ENCODE measurements at places on chromosomes 11 and 22. TPM values are rescaled to one million over a fixed set of nuclear protein-coding genes. Genes with fewer than 3 reads are reported as not detected.

DNA sequence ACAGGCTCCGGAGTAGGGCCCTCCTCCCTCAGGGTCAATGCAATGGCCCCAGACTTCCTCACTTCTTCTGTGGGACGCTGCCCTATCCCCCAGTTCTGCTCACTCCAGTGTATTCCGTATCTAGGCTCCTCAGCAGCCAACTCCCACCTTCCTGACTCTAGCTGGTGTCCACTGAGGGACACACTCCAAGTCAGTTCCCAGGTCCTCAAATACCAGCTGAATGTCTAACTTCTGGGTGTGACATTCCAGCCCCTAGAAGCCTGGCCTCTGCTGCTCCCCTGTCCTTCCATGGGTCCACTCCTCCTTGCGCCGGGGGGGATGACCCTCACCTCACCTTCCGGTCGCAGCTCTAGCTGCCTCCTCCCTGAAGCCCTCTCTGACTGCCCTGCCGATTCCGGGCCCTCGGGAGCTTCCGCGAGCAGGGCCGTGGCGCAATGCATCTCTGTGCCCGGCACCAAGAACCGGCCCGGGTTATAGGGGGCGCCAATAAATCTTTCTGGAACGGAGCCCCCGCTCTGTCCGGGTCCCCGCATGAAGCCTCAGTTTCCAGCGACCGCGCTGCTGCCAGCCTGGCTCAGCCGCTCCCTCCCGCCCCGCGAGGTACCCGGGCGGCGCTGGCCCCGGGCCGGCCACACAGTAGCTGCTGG lies 15.4 kb downstream of the BAD start:
- peaks cover 6% of the 10 kb centered on the region for H3K36me3 ChIP-seq
- H3K27me3 ChIP-seq: no peaks in the 10 kb centered on the region
- peak overlapping the region; percentile 96 for H3K4me3 ChIP-seq
- DNase-seq: peak; percentile 74
- H3K27ac ChIP-seq: peak overlapping the region; percentile 96

The MMP26 gene
- not detected for total RNA-seq

DNA sequence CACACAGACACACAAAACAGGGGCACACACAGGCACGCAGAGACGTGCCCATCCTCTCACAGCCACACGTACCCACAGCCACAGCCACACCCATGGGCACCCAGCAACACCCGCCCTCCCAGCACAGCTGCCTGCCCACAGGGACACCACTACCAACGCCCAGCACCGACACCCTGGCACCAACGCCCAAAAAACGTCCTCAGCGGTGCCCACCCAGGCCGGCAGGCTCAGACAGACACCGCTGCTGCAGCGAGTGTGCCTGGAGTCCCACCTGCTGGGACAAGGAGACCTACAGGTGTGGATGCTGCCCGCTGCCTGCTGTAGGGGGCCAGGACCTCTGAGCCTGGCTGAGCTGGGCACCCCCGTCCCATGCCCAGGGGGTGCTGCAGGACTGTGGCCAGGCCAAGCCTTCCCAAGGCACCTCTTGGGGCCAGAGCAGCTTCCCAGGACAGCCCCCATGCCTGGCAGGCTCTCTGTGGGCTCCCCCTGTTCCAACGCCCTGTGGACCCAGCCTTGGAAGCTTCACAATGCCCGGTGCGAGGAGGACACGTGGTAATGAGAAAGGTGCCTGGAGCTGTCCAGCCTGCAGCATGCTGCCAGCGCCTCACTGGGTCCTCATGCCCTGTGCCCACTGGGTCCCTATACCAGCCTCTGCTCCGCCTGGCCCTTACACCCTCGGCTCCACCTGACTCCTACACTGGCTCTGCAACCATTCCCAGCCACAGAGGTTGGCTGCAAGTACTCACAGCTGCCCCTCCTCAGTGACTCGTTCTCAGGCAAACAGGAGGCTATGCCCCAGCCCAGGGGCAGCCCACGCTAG lies 45.8 kb upstream of the TH start:
- no peak overlapping the region for H3K27ac ChIP-seq
- no peaks in the 10 kb centered on the region for H3K36me3 ChIP-seq
- peaks cover 10% of the 10 kb centered on the region for H3K4me1 ChIP-seq

The CCDC87 gene
- total RNA-seq: 0.14 TPM

DNA sequence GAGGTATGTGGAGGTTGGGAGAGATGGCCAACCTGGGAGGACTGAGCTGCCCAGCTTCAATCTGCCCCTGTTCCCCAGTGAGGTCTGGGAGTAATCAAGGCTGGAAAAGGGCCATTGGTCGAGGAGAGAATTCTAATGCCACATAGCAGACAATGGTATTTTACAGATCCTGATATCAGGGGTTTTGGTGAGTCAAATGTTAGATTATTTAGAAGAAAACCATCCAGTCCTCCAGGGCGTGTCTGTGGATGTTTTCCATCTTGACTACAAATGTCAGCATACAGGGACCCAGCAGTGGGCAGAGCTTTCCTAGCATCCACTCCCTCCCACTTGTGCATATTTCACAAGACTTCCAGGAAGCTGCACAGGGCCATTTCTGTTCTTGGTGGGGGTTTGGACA lies 107.9 kb downstream of the SCN3B start:
- peaks cover 5% of the 10 kb centered on the region for H3K4me1 ChIP-seq
- DNase-seq: no peak
- H3K4me3 ChIP-seq: no peak overlapping the region
- H3K36me3 ChIP-seq: peaks cover 2% of the 10 kb centered on the region
- no peaks in the 10 kb centered on the region for H3K27me3 ChIP-seq

The MMP27 gene
- total RNA-seq: not detected

GRCh38 chr22:38461414-38462081 lies 6.3 kb upstream of the KDELR3 start:
- H3K4me1 ChIP-seq: peaks cover 7% of the 10 kb centered on the region
- peak overlapping the region; percentile 29 for H3K4me3 ChIP-seq
- no peak overlapping the region for H3K27ac ChIP-seq
- DNase-seq: peak; percentile 79
- H3K36me3 ChIP-seq: no peaks in the 10 kb centered on the region
- peaks cover 87% of the 10 kb centered on the region for H3K27me3 ChIP-seq

The KCNJ1 gene
- not detected for total RNA-seq

GRCh38 chr11:123246749-123247495 lies 51.9 kb upstream of the CLMP start:
- H3K4me3 ChIP-seq: no peak overlapping the region
- H3K4me1 ChIP-seq: peaks cover 5% of the 10 kb centered on the region
- peaks cover 26% of the 10 kb centered on the region for H3K27me3 ChIP-seq
- H3K36me3 ChIP-seq: no peaks in the 10 kb centered on the region

- DNase-seq: peak; percentile 13
- no peaks in the 10 kb centered on the region for H3K4me1 ChIP-seq
- H3K27ac ChIP-seq: no peak overlapping the region
- H3K4me3 ChIP-seq: no peak overlapping the region
- H3K27me3 ChIP-seq: no peaks in the 10 kb centered on the region
Observed at GRCh38 chr22:49535527-49536125, 292.0 kb downstream of the BRD1 start.

The PRAME gene
- not detected for total RNA-seq

The SNX19 gene
- total RNA-seq: 47.7 TPM

The RHOD gene
- total RNA-seq: 0.39 TPM

GRCh38 chr11:31959716-31960115 lies 131.2 kb upstream of the RCN1 start:
- no peaks in the 10 kb centered on the region for H3K36me3 ChIP-seq
- no peak overlapping the region for H3K27ac ChIP-seq
- peaks cover 4% of the 10 kb centered on the region for H3K27me3 ChIP-seq

DNA sequence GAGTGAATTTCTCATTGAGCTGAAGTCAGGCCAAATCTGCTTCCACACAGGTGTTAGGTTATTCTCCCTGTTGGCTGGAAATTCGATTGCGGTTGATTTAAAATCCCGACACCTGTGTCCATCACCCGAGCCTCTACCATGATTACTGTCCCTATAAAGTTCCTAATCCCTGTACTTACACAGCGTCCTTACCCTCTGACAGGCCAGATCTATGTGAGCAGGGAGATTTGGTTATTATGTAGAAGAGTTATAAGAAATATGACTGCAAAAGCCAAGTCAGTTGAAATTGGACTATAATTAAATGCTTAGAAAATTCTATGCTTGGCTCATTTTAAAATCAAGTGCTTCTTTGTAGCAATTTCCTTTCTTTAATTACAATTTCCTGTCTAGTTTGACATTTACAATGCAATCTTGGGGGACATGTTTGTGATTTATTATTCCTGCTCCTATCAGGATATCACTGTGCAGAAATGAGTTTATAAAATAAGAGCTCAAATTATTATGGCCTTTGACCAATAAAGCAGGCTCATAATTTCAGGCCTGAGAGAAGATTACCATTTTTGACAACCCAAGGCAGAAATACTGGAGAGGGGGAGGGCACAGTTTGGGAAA lies 32.5 kb upstream of the LMO1 start:
- no peaks in the 10 kb centered on the region for H3K36me3 ChIP-seq
- no peak for DNase-seq
- H3K27ac ChIP-seq: no peak overlapping the region
- no peak overlapping the region for H3K4me3 ChIP-seq
- H3K27me3 ChIP-seq: no peaks in the 10 kb centered on the region
- no peaks in the 10 kb centered on the region for H3K4me1 ChIP-seq

DNA sequence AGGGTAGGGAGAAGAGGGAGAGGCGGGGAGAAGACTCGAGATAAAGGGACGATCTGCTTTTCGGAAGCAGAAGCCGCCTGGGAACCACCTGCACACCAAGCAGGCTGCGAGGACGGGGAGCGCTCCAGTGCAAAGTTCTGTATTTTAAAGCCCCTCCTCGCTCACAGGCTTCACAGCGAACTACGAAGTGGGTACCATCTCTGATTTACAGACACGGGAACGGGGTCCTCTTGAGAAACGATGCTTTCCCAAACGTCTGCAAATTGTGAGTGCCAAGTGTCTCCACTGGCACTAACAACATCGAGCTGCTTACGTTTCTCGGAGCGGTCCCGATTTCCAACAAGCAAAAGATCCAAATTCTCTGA lies 700 bp upstream of the STX3 start:
- peaks cover 36% of the 10 kb centered on the region for H3K4me1 ChIP-seq
- peaks cover 1% of the 10 kb centered on the region for H3K27me3 ChIP-seq
- peak overlapping the region; percentile 100 for H3K4me3 ChIP-seq
- H3K36me3 ChIP-seq: peaks cover 29% of the 10 kb centered on the region
- peak; percentile 49 for DNase-seq
- H3K27ac ChIP-seq: peak overlapping the region; percentile 96

- no peaks in the 10 kb centered on the region for H3K27me3 ChIP-seq
- no peaks in the 10 kb centered on the region for H3K36me3 ChIP-seq
- no peak for DNase-seq
- H3K4me1 ChIP-seq: no peaks in the 10 kb centered on the region
Observed at GRCh38 chr22:48393885-48394284, 1433.8 kb downstream of the BRD1 start.

- no peak for DNase-seq
- H3K36me3 ChIP-seq: no peaks in the 10 kb centered on the region
Observed at GRCh38 chr22:33758961-33759360, 161.3 kb downstream of the LARGE1 start.

The SOX6 gene
- total RNA-seq: not detected

DNA sequence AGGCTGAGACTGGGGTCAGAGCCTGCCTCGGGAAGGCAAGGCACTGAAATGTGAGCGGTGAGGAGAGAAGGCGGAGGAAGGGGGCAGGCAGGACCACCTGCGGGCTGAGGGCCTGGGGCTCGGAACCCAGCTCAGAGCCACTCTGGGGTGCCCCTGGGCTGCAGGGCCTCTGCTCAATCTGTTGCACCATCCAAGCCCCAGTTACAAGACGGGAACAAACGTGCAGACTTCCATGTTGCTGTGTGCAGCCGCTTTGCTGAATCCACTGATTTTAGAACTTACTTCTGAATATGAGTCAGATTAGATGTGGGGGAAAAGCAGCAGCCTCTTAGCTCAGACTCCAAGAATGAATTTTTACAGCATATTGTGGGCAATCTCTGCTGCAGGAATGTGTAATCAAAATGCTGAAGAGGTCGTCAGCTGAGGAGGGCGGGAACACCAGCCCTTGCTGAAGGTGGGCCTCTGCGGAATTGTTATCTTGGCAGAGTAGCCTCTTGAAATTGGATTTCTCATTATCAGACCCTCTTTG lies 21.6 kb downstream of the PARVG start:
- H3K27me3 ChIP-seq: no peaks in the 10 kb centered on the region
- peak; percentile 11 for DNase-seq
- peaks cover 23% of the 10 kb centered on the region for H3K4me1 ChIP-seq
- peaks cover 39% of the 10 kb centered on the region for H3K36me3 ChIP-seq
- H3K4me3 ChIP-seq: no peak overlapping the region

- no peaks in the 10 kb centered on the region for H3K27me3 ChIP-seq
- H3K4me1 ChIP-seq: peaks cover 17% of the 10 kb centered on the region
- H3K27ac ChIP-seq: peak overlapping the region; percentile 37
Observed at GRCh38 chr11:123493349-123494063, 63.4 kb downstream of the GRAMD1B start.

DNA sequence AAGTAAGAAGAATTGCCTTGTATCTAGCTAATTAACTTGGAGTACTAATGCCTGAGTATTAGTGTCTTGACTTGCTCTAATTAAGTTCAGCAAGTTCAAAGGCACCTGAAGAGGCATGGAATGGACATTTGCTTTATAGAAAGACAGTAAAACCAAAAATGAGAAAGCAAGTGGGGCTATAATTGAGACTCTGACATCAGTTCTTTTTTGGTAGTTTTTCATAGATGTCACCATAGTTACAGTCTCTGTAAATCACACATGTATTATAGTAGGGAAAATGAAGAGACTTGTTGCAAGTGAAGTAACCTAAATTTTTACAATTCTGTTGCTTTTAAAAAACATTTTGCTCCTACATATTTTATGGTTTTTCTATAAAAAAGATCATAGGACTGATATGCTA lies 178.0 kb downstream of the HIPK3 start:
- peaks cover 11% of the 10 kb centered on the region for H3K27me3 ChIP-seq
- no peak overlapping the region for H3K4me3 ChIP-seq
- H3K36me3 ChIP-seq: no peaks in the 10 kb centered on the region
- no peak overlapping the region for H3K27ac ChIP-seq

The INPP5J gene
- total RNA-seq: 0.39 TPM

The SMTNL1 gene
- not detected for total RNA-seq

GRCh38 chr11:36713715-36714114 lies 115.7 kb upstream of the RAG2 start:
- no peaks in the 10 kb centered on the region for H3K36me3 ChIP-seq
- peaks cover 10% of the 10 kb centered on the region for H3K27me3 ChIP-seq
- no peak overlapping the region for H3K4me3 ChIP-seq
- H3K4me1 ChIP-seq: no peaks in the 10 kb centered on the region
- no peak for DNase-seq
- no peak overlapping the region for H3K27ac ChIP-seq

The AMBRA1 gene
- 39.1 TPM for total RNA-seq

DNA sequence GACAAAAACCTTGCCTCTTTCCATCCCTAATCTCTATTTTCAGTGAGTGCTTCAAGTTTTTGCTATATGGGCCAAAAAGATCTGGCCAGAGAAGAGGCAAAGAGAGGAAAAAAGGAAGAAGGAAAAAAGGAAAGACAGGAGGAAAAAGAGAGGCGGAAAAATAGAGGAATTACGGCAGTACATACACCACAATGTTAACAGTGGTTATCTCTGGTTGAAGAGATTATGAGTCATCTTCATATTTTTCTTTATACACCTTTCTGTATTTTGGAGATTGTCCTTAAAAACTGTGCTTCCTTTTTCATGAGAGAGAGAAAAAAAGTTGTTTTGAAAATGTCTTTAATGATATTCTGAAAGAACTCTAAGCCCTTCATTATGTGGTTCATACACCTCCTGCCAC lies 133.7 kb downstream of the SBF2 start:
- no peak for DNase-seq
- H3K36me3 ChIP-seq: no peaks in the 10 kb centered on the region
- H3K4me1 ChIP-seq: no peaks in the 10 kb centered on the region
- H3K27me3 ChIP-seq: no peaks in the 10 kb centered on the region

GRCh38 chr22:33597274-33597985 lies 322.8 kb downstream of the LARGE1 start:
- DNase-seq: no peak
- no peaks in the 10 kb centered on the region for H3K27me3 ChIP-seq
- no peak overlapping the region for H3K27ac ChIP-seq

The MUC5B gene
- total RNA-seq: not detected
